ENCODE measurements at places on chromosomes 13 and 19. TPM values are rescaled to one million over a fixed set of nuclear protein-coding genes. Genes with fewer than 3 reads are reported as not detected.

DNA sequence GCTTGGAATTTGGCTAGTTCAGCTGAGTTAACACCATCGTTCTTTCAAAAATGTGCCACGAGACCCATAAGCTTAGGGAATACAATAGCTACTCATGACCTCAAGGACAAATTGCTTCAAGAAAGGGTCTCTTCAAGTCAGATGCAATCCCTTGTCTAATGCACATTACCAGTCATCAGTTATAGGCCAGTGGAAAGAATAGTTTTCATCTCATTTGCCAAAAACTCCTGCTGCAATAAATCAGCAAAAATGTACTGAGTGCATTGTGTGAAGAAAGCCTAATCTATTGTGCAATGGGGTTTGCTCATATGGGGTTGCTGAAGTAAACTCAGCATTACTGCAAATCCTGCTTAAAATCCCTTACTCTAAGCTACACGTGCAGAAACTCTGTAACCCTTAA lies 208.3 kb upstream of the NBEA start:
- no peak for DNase-seq

Gene ERFL
- not detected for total RNA-seq

DNA sequence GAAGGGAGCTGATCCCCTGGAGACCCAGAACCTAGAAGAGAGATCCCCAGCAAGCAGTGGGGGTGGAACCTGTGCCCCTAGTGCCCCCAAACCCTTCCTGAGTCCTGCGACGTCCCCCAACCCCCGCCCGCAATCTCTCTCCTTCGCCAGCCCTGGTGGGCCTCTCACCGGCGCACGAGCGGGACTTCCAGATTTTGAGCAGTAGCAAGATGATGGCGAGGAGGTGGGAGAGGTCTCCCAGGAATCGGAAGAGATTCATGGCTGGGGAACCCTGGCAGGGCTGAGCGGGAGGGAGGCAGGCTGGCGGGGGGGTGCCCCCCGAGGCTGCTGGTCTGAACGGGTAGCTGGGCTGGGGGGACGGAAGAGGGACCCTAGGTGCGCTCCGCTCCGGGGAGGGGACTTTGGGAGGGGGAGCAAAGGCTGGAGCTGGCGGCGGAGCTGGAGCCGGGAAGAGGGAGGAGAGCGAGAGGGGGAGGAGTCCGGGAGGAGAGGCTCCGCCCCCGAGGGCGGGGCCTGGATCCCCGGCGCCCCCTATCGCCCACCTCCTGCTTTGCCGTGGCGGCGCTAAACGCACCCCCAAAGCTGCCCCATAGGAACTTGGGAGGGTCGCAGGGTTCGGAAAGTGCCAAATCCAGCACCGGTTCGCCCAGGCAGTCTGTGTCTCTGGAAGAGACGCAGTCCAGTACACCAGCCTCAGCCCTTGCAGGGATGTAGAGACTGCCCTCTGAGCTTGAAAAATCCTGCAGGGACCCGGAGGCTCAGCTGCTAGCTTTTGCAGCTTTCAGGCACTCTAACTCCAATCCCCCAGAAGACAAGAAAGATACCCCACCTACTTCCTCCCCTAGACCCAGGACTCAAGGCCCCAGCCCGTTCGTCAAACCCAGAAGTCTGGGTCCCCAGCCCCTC lies at the start of gene KDELR1:
TSS of gene KDELR1 (minus strand) at position 452 of the 906 bp plus-strand sequence. CDS start at position 259, 193 bp downstream.
- peak; percentile 42 for DNase-seq

Gene LGI4
- total RNA-seq = not detected

Gene CEACAM8
- total RNA-seq = not detected

Gene PNMA8A
- total RNA-seq = 0.44 TPM
